GM12878 (cell line): ENCODE measurements at places on chromosomes 7 and 10.
A peak's percentile ranks its signal among the peaks of the same experiment; 100 is the strongest.

GRCh38 chr7:28033386-28033785 is 147.2 kb downstream of the JAZF1 start:
- DNase-seq: no peak

DNA sequence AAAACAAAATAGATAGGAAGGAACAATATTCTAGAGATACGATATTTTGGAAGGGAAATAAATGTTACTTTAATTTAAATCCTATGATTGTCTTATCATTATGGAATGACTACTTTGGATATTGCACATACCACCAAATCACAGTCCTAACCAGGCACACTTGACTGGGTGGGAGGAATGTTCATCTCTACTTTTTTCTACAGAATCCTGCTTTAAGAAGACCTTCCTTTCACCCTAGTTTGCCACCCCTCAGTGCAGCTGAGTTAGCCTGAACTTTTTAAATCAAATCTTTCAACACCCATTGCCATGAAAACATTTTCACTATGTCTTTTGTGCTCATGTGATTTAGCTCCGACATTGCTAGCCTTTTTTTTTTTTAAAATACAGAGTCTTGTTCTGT is 38.1 kb downstream of the RELN start:
- DNase-seq: no peak

DNA sequence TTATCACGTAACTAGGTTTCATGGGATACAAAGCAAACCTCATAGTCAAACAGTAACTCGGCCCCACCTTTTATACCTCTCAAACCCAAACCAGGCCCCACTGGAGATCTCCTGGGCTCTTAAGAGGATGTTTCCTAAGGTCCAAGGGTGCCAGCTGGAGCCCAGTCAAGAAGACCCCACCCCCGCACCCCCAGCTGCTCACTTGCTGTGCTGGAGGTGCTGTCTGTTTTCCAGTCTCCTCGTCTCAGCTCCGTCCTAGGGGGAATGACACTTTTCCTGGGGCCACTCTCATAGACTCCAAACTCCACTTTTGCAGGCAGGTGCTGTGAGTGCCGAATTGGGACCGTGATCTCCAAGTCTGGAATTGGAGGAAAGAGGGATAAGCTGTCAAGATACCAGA is 22.7 kb upstream of the TM9SF3 start:
- no peak for DNase-seq

DNA sequence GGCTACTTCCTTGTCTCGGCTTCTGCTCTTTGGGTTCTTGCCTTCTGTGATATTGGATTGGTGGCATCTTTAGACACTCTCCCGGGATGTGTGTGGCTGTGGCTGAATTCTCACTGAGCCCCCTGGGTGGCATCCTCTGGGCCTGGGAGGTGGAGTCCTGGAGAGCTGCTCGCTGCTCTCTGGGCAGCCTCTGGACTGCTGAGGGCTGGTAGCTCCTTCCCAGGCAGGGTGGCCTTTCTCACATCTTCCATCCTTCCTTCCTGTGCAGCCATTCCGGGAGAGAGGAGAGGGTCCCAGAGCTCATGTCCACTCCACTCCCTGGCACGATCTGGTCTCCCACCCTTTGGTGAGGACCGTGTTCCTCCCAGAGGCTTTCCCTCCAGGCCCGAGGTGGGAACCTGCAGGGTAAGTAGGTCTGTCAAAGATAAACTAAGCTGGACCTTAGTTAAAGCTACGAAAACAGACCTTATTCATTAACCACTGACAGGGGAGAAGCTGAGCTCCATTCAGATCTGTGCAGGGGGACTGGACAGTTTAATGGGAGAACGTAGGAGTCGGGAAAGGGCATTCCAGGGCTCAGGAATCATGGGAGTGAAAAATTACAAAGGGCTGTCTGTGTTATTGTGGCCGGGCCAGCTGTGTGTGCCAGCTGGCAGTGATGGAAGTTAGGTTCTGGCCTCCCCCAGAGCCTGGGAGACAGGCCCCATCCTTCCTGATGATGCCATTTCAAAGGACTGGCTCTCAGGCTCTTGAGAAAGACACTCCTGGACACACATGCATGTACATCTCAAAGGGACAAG is 8.7 kb downstream of the ATP6V0E2 start:
- DNase-seq: no peak

DNA sequence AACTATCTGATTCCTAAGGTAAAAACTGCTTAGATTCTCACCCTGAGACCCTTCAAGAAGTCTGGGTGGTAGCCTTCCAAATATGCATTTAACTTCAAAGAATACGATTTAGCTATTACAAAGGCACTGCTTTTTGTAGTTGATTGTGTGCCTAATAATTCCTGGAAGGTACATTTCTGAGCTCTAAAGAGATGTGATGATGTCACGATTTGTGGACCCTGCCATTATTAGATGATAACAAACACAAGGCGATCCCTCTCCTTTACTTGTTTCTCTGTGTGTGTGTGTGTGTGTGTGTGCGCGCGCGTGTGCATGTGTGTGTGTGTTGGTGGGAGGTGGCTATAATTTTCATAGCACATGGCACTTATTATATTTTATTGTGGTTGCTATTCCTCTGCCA is 70.9 kb downstream of the TFPI2 start:
- no peak for DNase-seq

DNA sequence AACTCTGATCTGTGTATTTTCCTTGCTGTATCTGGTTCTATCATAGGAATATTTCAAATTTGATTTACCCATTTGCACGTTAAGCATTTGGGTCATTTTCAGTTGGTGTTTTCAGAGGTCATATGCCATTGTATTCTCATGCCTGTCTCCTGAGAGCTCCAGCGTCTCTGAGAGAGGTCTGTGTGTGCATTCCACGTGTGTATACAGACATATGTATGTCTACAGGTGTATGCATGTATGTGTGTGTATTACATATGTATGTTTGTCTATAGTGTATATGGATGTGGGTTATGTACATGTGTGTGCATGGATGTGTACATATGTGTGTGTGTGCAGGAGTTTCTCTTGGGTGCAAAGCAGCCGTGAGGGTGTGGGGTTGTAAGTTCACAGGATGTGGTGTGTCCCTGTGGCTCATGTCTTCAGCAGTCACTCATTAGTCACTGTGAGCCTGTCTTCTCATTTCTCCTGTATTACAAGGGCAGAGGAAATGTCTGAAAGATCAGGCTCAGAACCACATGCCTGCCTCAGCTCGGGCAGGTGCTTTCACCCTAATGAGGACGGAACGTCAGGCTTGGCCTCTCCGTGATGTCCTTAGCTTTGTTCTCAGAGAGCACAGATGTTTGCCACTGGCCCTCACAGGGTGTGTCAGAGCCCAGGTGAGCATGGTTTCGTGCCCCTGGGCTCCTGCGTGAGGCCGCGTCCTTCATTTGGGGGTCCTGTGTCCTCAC is 101.6 kb downstream of the NKX6-2 start:
- DNase-seq: peak; percentile 30

DNA sequence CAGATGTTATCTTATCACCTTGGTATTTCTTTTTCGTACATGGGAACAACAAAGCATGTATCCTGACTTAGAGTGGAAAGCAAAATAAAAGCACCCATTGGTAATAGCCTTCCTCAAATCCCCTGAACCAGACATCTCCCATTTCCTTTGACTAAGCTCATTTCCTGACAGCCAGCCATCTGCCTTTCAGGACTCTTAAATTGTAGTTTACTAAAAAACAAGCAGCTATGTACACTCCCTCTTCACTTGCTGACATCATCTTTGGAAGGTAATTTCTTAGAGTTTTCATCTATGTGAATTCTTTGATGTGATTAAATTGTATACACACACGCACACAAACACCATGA is 40.7 kb downstream of the ARL4A start:
- DNase-seq: no peak

DNA sequence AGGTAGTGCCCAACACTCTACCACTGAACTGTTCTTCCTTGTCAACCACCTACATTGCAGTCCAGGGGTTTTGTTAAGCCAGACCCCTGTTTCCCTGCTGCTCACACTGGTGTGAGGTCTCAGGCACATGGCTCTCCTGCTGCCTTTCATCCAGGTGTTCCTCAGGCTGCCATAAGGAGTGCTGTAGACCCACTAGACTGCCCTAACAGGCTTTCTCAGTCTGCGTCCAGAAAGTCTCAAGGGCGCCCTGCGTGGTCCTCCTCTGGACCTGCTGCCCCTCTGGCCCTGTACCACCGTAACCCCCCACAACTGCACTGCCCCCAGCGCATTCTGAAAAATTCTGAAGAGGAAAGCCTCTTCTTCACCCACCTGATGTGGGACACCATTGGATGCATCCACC is 225.7 kb upstream of the ANKRD30A start:
- DNase-seq: no peak

DNA sequence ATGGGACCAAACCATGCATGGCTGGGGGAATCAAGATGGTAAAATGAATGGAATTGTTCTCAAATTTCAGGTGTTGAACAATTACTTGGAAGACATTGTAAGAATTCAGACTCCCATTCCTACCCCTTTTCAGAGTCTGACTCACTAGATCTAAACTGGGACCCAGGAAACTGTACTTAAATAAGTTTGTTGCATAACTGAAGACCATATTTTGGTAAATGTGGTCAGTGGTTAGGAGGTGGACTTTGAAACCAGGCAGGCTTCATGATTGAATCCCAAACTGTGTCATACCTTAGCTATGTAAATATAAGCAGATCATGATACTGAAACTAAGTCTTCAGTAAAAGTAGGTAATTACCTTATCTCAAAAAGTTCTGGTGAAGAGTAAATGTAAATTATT is 41.7 kb downstream of the ZWINT start:
- DNase-seq: peak; percentile 57

DNA sequence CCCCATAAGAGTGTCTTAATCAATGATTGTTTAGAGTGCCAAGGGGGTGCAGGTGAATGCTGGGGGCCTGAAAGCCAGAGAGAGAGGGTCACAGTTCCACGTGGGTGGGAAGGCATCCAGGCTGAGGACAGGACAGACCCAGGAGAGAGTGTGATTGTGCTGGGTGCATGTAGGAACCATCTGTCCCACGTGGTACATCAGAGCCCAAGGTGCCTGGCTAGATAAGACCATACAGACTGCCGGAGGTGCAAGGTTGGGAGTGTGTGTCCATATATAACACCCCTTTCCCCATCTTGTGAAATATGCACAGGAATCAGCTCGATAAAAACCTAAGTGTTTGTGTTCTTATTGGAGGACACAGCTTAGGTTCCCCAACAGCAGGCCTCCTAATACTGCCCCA is 85.5 kb downstream of the WIPF3 start:
- no peak for DNase-seq

DNA sequence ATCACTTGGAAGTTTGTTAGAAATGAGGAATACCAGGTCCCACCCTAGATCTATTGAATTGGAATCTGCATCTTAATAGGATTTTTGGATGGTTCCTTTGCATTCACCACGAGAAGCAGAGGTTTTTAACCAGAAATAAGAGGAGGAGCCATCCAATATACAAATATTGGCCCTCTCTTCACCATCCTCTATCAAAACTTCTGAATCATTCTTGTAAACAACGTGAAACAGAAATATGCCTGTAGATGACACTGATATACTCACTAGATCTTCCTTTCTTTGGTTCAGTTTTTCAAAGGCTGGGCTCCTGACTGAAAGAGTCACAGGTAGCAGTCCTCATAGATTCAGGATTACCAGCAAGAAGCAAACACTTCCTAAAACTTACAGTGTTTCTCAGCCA is 39.5 kb downstream of the ZNF365 start:
- DNase-seq: no peak

GRCh38 chr7:43041724-43042123 is 70.7 kb upstream of the HECW1 start:
- no peak for DNase-seq

- no peak for DNase-seq
Observed at GRCh38 chr10:62709200-62709599, 95.3 kb upstream of the ADO start.

GRCh38 chr10:52807803-52808202 is 35.2 kb upstream of the MBL2 start:
- no peak for DNase-seq

DNA sequence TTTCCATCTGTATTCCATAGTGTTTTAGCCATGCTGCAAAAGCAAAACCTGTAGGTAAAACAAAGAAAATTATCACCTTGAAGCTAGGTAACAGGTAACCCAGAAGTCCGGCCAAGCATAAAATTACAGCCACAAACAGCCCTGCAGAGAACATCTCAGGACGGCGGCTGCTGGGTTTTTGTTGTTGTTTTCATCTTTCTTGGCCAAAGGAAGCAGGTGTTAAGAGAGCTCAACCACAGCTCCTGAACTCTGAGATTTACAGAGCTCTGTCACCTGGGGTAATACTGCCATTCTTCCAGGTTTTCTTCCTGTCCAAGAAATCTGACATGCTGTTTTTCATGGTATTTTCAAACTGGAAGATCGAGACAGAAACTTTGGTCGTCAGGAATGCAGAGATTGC is 847 bp upstream of the SCIN start:
- no peak for DNase-seq

DNA sequence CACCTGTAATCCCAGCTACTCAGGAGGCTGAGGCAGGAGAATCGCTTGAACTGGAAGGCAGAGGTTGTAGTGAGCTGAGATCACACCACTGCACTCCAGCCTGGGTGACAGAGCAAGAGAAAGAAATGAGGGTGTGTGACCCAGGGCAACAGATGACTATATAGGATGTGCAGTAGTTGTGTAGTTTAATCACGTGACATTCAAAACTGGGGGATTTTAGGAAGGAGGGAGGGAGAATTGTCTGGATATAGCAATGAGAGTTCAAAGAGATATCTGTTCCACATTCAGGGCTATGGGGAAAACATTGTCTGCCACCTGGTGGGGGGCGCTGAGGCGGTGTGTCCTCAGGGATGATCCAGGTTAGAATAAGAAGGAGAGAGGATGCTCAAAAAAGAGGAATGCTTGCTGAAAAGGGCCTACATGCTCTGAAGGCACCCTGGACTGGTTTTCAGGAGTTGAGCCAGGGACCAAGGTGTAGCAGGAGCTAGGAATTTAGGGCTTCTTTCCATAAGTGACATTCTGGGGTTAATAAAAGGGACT is 7.8 kb upstream of the ZYX start:
- DNase-seq: no peak

DNA sequence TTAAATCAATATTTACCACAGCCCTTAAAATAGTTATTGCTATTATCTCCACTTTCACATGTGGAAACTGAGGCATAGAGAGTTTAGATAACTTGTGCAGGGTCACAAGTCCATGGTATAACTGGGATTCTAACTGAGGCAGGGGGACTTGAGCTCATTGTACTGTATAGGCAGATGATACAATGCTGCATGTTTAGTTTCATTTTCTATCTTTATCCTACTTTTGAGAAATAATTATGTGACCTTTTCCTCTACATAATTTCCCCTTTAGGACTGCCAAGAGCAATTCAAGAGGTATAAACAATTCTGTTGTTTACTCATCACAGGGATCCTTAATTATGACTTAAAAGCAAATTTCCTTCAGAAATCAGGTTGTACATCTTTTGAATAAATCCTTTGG is 193.1 kb downstream of the SUGCT start:
- DNase-seq: no peak

DNA sequence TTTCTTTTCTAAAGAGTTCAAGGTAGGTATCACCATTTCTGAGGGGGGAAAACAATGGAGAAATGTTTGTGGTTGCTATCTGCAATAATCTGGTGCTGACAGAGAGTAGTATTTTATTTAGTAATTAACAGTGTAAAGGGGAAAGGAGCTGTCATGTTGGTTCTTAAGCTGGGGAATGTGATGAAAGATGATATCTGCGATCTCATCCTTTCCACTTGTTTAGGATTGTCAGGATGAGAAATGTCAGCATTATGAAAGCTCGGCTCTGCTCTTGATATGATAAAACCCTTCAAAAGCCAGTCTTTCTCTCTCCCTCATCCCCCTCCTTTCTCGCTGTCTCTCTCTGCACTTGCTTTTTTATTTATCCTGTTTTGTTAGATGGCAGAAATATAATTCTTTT is 106.1 kb downstream of the POU6F2 start:
- DNase-seq: no peak
